ENCODE measurements at places on chromosomes 12 and 14.

DNA sequence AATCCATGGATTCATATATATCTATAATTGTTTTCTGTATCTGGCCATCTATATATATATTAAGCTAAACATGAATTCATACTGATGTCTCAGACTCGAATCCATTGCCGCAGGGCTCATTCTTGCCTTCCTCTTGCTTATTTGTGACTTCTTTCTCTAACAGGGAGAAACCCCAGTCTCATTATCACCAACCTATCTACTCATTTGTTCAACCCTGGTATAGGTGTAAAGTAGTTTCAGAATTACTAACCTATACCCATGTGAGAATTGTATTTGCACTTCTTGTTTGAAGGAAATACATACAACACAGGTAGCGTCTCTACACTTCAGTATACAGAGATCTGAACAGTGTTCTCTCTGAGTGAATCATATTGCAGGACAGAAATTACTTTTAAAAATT is 77.7 kb downstream of the PTPN11 start:
- no peak for DNase-seq

GRCh38 chr12:122460061-122460460 is 37.6 kb upstream of the CLIP1 start:
- DNase-seq = no peak

- DNase-seq = no peak
Observed at GRCh38 chr12:79983492-79983891, 48.6 kb upstream of the PPP1R12A start.

DNA sequence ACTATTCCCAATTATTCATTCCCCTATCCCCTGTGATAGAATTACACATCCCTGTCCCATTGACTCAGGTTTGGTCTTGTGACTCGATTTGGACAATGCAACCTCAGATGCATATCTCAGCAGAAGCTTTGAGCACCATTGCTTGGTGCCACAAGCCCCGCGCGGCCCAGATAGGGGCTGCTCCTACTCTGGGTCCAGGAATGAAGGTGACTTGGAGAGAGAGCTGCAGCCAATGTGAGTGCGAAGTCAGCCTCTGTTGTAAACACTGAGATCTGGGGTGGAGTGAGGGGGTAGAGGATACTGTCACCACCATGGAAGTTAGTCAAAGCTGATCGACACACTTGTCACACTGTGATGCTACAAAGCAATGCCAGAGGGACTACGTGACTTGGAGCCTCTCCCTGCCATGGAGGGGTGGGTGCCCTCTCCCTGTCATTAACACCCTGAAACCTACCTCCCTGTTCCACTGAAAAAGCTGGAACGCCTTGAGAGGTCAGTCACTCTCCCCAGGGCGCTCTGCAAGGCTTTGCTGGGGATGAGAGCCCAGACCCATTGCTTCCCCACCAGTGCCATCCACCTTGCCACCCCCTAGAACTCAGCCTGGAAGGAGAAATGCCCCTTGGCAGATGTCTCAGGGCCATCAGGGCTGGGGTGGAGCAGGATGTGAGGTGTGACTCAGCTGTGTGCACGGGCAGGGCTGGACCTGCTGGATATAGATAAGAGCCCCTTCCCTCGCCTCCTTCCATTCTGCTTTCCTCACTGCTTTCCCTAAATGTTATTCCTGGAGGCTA is 6.6 kb upstream of the PLEK2 start:
- DNase-seq = no peak

GRCh38 chr12:28172434-28173030 is 17.7 kb upstream of the CCDC91 start:
- peak; percentile 5 for DNase-seq

DNA sequence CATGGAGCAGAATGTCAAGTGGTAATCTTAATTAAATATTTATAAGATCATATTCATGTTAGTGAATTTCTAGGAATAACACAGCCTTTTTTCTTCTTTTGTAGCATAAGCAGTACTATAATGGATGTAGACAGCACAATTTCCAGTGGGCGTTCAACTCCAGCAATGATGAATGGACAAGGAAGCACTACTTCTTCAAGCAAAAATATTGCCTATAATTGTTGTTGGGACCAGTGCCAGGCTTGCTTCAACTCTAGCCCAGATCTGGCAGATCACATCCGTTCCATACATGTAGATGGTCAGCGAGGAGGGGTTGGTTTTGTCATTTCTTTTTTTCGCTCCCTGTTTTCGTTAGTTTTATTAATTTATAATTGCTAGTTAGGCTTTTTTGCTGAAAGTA is 23.1 kb downstream of the AEBP2 start:
- DNase-seq = no peak

DNA sequence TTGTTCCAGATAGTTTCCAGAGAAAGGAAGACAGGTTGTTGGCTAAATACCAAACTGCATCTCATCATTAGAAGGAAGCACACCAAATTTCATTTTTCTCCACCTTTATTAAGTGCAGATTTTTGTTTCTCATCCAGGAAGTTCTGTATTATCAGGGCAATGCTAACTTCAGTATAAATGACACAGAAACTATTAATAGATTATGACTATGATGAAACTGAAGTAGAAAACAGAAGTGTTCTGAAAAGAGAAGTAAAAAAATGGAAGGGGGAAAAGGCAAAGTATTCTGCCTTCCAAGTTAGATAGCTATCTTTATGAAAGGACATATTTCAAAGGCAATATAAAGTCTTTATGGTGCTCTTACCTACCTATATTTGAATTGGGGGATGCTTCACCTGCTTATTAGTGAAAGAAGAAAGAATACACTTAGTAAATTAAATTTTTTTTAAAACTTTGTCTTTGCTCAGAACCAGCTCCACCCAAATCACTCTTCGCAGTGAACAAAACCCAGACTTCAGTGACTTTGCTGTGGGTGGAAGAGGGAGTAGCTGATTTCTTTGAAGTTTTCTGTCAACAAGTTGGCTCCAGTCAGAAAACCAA is 223.9 kb downstream of the PTPRO start:
- DNase-seq = no peak

DNA sequence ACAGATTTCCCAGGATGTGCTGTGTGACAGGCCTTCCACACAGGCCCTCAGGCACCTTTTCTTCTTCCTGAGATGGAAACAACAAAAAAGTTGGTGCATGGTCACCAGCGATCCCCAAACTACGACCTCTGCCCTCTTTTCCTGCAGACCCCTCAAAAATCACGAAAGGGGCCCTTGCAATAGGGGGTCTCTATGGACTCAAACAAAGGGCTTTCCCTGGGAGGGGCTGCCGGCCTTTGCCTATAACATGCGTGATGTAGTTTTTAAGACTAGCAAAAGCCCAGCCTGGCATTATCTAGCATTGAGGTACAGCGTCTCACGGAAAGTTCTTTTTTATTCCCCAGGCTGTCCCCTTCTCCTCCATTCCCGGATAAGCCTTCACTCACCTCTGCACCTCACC is 71.2 kb downstream of the DIO3 start:
- DNase-seq = no peak

All from DMS 273 treated with DMSO at 0.1 percent for 48 hours (cell line).